ENCODE measurements at places on chromosomes 1 and 21. TPM values are rescaled to one million over a fixed set of nuclear protein-coding genes. Genes with fewer than 3 reads are reported as not detected.

GRCh38 chr1:100720101-100720500 is 559 bp downstream of the VCAM1 start:
- DNase-seq = no peak
- H3K36me3 ChIP-seq = peaks cover 2% of the 10 kb centered on the region
- H3K4me3 ChIP-seq = peak overlapping the region; percentile 20
- H3K27me3 ChIP-seq = no peaks in the 10 kb centered on the region

- peaks cover 38% of the 10 kb centered on the region for H3K27me3 ChIP-seq
- H3K4me3 ChIP-seq = no peak overlapping the region
- no peak overlapping the region for H3K27ac ChIP-seq
- no peak for DNase-seq
- H3K36me3 ChIP-seq = no peaks in the 10 kb centered on the region
Measured at GRCh38 chr1:20540281-20540680, 12.1 kb upstream of the FAM43B start.

DNA sequence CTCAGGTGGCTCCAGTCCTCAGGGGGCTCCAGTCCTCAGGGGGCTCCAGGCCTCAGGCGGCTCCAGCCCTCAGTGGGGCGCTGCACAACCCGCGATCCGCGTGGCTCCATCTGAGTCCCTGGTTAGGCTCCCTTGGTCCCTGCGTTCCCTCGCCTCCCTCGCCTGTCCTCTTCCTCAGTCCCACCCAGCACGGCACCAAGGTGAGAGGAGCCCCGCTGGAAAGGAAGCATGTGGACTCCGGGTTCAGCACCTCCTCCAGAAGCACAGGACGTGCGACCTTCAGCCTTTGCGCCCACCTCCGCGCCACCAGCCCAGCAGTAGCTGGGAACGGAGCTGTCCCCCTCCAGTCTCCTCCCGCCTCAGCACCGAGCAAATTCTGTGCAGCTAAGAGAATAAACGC is 8.1 kb upstream of the OR2M5 start:
- H3K36me3 ChIP-seq = no peaks in the 10 kb centered on the region
- H3K27ac ChIP-seq = no peak overlapping the region
- no peaks in the 10 kb centered on the region for H3K4me1 ChIP-seq
- H3K4me3 ChIP-seq = no peak overlapping the region

Gene CHI3L1
- total RNA-seq = not detected

- H3K4me1 ChIP-seq = peaks cover 5% of the 10 kb centered on the region
- DNase-seq = no peak
- no peaks in the 10 kb centered on the region for H3K27me3 ChIP-seq
- H3K36me3 ChIP-seq = peaks cover 16% of the 10 kb centered on the region
Measured at GRCh38 chr1:218435528-218435927, 90.4 kb downstream of the TGFB2 start.

- no peak overlapping the region for H3K4me3 ChIP-seq
- no peak overlapping the region for H3K27ac ChIP-seq
- H3K36me3 ChIP-seq = no peaks in the 10 kb centered on the region
- H3K4me1 ChIP-seq = no peaks in the 10 kb centered on the region
- DNase-seq = no peak
Measured at GRCh38 chr1:2601721-2602303, 15.2 kb downstream of the PRXL2B start.

Measured in SJSA1 (cell line).